ENCODE measurements at places on chromosomes 1 and 21.
A peak's percentile ranks its signal among the peaks of the same experiment; 100 is the strongest.

DNA sequence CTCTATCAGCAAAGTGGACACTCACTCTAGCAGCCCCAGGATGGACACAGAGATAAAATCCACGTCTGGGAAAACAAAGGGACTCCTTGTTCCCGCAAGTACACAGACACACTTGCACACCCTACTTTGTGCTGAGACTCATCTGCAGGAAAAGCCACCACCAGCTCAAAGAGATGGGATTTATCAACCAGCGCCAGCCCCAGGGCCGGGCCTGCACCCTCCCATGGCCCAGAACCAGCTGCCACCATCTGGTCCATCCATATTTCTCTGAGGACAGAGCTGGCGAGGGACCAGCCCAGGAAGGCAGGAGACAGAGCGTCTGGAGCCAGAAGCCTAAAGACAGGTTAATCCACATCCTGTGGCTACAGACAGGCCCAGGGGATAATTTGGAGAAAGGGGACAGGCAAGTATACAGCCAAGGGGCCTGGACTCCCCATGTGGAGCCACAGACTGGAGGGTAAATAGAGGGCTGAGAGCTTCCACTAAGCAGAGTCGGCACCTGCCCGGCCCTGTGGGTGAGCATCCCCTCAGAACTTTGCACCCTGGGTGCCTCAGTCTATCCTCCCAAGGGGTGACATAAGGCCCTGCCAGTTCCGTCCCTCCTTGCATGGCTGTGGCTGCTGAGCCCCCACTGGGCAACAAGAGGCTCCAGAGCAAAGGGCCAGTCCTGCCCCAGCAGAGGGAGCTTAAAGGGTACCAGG lies 233.9 kb downstream of the PTPRU start:
- peak; percentile 83 for DNase-seq

DNA sequence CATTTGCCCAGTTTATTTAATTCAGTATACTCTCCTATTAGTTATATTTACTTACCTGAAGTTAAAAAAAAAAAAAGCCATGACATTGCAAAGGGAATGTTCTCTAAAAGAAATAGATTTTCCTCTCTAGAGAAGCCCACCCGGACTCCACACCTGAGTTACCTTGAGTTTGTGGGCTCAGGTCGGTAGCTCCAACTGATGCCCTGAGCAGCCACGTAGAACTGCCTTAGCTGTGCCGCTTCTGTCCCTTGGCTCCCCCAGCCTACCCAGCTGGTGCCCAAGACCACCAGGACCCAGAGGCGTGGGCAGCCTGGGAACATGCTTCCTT lies 250 bp downstream of the F5 start:
- DNase-seq = no peak

GRCh38 chr1:210691039-210691610 lies 362.4 kb downstream of the HHAT start:
- no peak for DNase-seq

GRCh38 chr1:1397839-1398523 lies 1.2 kb downstream of the CCNL2 start:
- DNase-seq = no peak

GRCh38 chr1:224133741-224134299 lies 19.9 kb downstream of the FBXO28 start:
- DNase-seq = no peak

DNA sequence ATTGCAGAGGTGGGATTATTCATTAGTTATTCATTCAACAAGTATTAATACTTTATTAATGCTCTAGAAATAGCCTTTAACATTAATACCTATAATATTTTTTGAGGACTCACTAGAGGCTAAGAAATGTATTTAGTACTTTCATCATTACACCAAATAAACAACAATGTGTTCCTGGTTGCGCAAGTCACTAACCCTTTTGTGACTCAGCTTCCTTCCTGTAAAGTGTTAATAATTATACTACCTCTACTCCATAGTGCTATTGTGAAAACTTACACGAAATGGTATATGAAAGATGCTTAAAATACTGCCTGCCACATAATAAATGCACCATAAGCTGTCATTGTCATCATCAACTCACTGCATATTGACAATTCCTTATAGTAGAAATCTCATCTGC lies 431.0 kb downstream of the DPYD start:
- DNase-seq = no peak

- no peak for DNase-seq
Observed at GRCh38 chr1:77375990-77376389, 94.2 kb downstream of the AK5 start.

DNA sequence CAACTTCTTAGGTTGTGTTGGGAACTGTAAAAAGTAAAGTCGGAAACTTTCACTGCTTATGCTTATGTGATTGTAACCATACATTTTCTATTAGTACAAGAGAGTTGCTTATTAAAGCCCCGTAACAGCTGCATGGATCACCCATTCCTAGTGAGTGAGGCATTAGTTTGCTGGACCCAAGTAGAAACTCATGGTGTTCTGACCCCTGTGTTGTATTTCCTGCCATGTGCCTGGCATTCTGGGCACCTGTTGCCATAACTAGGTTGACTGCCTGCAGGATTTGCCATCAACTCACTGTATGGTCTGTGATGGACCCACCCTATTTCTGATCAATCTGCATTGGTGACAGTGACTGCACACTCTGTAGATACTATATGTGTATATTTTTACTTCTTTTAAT lies 173.0 kb downstream of the PGBD5 start:
- no peak for DNase-seq

DNA sequence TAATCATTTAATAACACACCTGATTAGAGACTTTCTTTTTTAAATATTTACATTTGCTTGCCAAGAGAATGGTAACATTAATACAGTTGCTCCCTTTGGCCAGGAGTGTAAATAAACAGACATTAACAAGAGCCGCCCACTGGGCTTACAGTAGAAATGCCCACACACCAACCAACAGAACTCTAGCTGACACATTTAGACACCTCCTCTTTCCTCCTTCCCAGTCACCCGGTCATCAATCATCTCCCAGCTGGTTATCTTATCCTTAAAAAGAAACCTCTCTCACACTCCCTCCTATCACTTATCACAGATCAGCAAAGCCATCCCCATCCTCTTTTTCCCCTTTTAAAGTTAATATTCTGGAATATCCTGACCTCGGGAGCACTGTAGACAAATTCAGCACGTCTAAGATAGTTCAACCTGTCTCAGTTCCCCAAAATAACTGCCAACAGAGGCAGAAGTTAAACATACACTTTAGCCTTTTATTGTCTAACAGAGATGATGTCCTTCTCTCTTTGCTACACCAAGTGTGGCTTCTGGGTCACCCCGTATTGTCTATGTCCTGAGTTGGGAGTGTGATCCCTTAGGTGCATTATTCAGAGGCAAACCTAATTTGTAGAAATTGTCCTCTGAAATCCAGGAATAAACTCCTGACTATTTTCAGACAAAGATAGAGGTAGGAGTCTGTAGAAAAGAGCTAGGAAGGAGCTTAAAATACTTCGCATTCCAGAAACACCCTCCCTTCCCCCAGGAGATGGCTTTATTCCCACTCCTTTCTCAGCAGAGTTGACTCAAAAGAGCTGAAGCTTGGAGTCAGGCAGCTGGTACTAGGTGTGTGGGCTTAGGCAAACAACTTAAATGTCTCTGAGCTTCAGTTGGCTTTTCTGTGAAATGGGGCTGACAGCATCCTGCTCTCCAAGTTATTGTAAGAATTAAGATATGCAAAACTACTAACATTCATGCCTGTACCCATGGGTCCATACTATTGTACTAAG lies 8.8 kb downstream of the MYCL start:
- DNase-seq = no peak

GRCh38 chr1:156945881-156946661 lies 25.6 kb downstream of the LRRC71 start:
- DNase-seq = peak; percentile 81

DNA sequence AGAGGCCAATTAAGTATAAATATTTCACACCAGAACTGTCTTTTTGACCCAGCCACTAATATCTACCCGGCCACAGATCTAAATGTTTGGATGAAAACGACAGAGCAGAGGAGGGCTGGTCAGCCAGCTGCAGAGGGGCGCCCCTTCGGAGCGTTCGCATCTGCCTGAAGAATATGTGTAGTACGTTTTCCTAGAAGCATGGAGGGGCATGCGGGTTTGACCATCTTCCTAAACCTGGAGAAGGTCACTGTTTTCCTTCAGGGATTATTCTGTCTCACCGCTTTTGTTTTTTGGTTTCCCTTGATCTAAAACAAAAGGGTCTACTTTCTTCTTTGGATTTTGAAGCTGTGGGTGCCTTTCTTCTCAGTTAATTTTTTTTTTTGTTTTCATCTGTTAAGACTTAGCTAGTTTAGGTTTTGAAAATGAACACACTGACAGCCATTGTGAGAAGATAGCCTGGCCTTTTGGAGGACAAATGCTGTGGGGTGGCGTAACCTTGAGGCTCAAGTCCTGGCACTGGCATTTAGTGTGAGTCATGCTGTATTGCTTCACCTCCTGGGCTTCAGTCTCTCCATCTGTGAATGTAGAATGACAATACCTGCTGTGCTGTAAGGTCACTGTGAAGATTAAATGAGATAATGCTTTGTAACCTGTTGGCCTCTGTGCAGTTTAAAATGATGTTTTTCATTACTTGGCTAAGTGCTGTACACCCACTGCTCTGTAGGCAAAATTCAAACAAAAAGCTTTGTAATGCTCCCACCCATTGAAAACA lies 74.1 kb upstream of the IRF2BP2 start:
- peak; percentile 20 for DNase-seq

DNA sequence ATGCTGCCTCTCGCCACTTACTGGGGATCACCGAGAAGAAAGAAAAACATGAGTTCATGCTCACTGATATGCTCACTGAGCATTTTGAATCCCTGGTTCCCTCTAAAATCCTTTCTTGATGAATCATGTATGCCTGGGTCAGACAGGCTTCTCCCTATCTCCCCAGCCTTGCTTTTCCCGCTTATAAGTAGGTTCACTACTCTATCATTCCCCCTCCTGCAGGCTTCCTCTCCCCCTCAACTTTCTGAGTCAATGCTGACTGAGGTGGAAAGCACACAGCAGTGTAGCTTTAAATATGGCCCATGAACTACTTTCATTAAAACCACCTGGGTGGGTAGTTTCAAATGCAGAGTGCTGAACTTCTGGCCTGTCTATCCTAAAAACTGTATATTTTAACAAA lies 41.7 kb downstream of the FMO4 start:
- no peak for DNase-seq

DNA sequence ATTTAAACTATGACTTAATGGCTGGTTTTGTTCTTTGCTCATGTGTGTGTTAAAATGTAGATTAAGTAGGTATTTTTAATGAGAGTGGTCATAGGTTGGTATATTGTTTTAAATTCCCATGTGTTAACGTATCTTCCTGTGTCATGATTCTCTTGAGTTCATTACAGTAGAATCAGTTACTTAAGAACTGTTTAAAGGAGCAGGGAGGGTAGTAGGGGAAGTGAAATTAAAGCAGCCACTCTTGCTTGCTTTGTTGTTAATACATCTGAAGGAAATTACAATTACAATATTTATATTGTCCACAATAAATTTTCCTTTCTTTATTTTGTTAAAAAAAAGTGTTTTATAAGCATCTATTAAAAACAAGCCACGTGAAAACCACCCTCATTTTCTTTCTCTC lies 119.2 kb upstream of the KIAA1614 start:
- no peak for DNase-seq

DNA sequence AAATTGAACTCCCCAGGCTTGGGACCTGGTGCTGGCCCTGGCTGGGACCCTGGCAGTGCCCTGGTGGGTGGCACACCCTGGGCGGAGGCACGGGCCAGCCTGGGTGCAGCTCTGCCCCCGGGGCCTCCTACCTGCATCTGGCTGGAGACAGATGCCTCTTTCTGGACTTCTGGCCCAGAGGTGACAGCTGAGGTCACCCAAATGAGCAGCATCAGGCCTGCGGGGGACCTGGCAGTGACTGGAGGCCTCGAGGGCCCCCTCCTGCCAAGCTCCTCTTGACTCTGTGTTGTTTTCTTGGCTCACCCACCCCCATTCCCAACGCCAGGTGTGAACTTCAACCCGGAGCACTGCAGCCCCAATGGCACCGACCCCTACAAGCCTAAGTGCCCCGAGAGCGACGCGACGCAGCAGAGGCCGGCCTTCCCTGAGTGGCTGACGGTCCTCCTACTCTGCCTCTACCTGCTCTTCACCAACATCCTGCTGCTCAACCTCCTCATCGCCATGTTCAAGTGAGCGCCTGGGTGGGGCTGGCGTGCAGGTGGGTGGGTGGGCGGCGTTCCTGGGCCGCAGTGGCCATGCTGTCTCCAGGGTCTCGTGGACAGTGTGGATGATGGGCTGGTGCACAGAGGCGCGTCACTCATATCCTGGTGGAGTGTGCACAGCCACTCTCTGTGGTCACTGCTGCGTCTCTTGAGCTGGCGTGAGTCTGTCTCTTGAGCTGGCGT lies 41.6 kb upstream of the LRRC3 start:
- no peak for DNase-seq

DNA sequence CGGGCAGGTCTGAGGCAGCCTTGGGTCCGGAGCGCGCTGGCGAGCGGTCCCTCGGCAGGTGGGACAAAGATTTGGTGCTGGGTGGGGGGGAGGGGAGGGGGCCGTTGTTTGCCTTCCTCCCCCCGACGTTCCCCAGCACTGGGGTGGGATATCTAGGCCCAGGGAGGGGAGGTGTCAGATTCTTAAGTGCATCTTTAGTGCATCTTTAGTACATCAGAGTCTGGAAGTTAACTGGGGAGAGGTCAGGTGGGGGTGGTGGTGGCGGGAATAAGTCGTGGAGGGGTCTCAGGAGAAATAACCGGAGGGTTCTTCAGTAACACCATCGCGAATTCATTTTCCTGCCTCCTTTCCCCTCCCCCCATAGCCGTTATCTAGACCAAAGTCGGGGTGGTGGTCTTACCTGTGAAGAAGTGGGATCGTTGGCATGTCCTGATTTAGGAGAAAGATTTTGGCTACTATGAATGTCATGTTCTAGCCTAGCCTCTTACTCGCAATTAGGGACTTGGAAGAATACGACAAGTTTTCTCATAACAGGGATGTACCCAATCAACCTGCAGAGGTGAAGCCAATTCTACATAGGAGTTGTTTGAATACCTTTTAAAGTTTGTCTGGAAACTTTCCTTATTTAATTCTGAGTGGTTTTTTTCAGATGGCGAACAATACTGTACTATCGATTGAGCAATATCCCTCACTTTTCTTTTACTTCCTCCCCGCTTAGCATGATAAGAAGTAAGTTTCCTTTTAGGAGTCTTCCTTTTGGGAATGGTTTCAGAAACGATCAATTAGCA lies 886 bp downstream of the ZMYM4 start:
- DNase-seq = no peak

DNA sequence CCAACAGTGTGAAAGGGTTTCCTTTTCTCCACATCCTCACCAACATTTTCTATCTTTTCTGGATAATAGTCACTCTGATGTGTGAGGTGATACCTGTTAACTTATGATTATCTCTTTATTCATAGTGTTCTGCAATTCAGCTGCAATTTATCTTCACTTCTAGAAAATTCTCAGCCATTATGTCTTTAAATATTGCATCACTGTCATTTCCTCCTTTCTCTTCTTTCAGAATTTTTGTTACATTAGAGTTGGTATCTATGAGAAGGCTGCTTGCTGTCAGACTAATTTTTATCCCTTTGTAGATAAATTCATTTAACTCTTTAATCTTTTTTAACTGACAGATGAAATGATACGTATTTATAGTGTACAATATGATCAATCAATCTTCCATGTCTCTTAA lies 30.5 kb upstream of the ATF3 start:
- DNase-seq = no peak

GRCh38 chr1:94737124-94737998 lies 82.8 kb upstream of the SLC44A3 start:
- DNase-seq = no peak
